ENCODE measurements at places on chromosomes 1 and 21.
A peak's percentile ranks its signal among the peaks of the same experiment; 100 is the strongest.

GRCh38 chr1:43495204-43495603, 35.5 kb upstream of the PTPRF start:
- H3K27me3 ChIP-seq: peaks cover 8% of the 10 kb centered on the region
- no peaks in the 10 kb centered on the region for H3K36me3 ChIP-seq
- peaks cover 8% of the 10 kb centered on the region for H3K4me1 ChIP-seq
- no peak for DNase-seq
- no peak overlapping the region for H3K4me3 ChIP-seq

DNA sequence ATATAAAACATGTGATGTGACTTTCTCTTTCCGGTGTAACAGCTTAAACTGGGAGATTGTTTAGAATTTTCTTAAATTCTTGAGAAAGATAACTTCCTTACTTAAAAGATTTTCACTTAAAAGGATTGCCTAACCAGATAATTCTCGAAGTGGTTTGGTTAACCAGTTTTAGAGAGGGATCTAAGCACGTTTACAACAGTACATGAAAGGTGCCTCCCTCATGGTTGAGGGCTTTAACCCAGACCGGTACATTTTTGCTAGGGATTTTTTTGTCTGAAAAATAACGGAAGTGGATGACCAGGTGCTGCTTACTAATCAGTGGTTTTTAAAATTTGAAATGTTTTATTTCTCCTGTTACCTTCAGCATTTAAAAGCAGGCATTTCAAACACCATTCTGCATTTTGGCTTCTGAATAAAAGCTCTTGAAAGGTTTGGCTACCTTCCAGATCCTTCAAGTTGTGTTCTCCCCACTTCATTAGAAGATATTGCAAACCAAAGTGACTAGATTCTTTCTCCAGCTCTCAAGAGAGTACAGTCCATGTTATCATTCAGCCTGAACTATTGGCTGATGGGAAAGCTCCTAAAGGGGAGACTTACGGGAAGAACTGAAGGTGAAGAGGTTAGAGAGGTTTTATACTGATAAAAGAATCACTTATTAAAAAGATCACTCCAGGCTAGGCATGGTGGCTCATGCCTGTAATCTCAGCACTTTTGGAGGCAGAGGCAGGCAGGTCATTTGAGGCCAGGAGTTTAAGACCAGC, 12.8 kb downstream of the S100PBP start:
- no peak for DNase-seq
- no peak overlapping the region for H3K4me3 ChIP-seq
- no peaks in the 10 kb centered on the region for H3K27me3 ChIP-seq
- peak overlapping the region; percentile 36 for H3K27ac ChIP-seq

DNA sequence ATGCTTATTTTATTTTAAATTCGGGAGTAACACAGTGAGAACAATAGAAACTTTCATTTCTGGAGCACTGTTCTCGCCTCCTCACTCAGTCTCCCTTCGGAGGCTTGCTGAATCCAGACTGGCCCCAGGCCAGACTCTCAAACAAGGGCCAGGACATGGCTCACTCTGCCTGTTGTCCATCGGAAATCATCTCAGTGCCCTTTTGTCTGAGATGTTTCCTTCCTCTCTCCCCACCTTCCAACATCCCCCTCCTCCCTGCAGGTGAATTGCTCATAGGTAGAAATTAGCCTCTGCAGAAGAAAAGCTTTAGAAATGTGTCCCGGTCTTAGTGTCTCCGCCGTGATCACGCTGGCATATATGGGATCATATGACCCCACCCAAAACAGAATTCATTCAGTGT, 55.2 kb downstream of the ERG start:
- peaks cover 31% of the 10 kb centered on the region for H3K4me1 ChIP-seq
- H3K4me3 ChIP-seq: no peak overlapping the region
- no peak for DNase-seq
- no peak overlapping the region for H3K27ac ChIP-seq

- peaks cover 49% of the 10 kb centered on the region for H3K27me3 ChIP-seq
- H3K4me3 ChIP-seq: no peak overlapping the region
- peaks cover 10% of the 10 kb centered on the region for H3K4me1 ChIP-seq
- no peak overlapping the region for H3K27ac ChIP-seq
- no peak for DNase-seq
- H3K36me3 ChIP-seq: no peaks in the 10 kb centered on the region
Observed at GRCh38 chr1:44401256-44402228, 3.5 kb upstream of the RNF220 start.

DNA sequence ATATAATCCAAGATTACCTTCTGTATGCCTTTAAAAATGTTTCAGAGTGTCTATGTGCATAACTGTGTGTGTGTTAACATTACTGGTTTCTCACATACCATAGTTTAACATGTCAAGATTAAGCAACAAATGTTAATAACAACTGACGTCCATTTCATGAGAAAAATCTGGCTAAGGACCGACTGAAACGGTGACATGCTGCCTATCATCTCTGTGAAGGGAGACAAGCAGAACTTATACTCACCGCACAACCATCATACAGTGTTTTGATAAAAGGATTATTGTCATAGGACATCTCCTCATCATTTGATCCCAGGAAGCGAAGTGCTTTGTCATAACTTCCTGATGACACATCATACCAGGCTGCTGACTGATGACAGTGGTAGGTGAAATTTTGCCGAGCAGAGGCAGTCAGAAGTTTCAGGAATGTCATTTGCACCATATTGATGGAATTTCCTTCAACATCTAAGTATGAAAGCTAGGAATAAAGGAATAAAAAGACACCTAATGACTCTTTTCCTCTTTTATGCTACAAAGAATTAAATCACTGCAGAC, 228.8 kb downstream of the COL11A1 start:
- H3K27me3 ChIP-seq: no peaks in the 10 kb centered on the region
- DNase-seq: no peak
- H3K4me3 ChIP-seq: no peak overlapping the region
- H3K27ac ChIP-seq: no peak overlapping the region
- peaks cover 6% of the 10 kb centered on the region for H3K36me3 ChIP-seq
- H3K4me1 ChIP-seq: peaks cover 8% of the 10 kb centered on the region

DNA sequence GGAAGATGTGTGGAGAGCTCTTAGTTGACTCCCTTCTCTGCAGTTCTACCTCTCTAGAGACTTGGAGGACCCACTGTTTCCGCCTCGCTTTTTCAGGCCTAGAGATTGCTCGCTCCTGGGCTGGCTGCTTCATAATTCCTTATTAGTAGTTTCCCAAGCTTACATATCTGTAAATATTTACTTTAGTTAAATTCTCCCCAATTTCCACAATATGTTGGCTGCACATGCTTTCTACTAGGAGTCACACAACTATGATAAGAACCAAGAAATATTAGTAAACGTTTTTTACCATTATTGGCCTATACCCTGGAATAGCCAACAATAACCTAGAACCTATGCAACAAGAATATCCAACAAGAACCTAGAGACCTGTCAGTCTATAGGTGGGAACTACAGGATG, 129.0 kb upstream of the RUNX1 start:
- H3K36me3 ChIP-seq: no peaks in the 10 kb centered on the region
- H3K4me3 ChIP-seq: no peak overlapping the region
- H3K27ac ChIP-seq: no peak overlapping the region
- no peaks in the 10 kb centered on the region for H3K4me1 ChIP-seq
- peaks cover 16% of the 10 kb centered on the region for H3K27me3 ChIP-seq

- H3K4me1 ChIP-seq: peaks cover 91% of the 10 kb centered on the region
- no peak for DNase-seq
- H3K27me3 ChIP-seq: peaks cover 7% of the 10 kb centered on the region
Observed at GRCh38 chr1:228865627-228866330, 130.5 kb downstream of the RHOU start.

GRCh38 chr21:29640080-29640508, 299.7 kb downstream of the GRIK1 start:
- peaks cover 15% of the 10 kb centered on the region for H3K4me1 ChIP-seq
- H3K27ac ChIP-seq: no peak overlapping the region
- no peaks in the 10 kb centered on the region for H3K36me3 ChIP-seq
- DNase-seq: no peak
- no peak overlapping the region for H3K4me3 ChIP-seq

DNA sequence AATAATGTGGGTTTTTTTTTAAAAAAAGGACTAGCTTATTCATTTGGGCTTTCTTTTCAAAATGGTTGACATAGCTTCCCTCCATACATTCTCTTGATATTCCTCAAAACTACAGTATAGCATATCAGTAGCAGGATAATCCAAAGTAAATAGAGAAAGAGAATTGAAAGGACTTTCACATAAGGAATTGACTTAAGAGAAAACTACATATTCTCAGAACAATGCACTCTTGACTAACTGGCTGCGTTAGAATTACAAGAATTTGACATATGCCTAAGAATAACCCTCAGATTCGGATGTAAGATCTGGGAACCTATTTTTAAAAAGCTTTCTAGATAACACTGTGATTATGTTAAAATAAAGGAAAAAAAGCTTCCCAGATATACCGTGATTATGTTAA, 3.1 kb downstream of the PRKAB2 start:
- H3K36me3 ChIP-seq: peaks cover 37% of the 10 kb centered on the region
- H3K4me3 ChIP-seq: peak overlapping the region; percentile 98
- no peaks in the 10 kb centered on the region for H3K27me3 ChIP-seq
- H3K4me1 ChIP-seq: peaks cover 44% of the 10 kb centered on the region

- peaks cover 3% of the 10 kb centered on the region for H3K27me3 ChIP-seq
- no peak overlapping the region for H3K4me3 ChIP-seq
- H3K27ac ChIP-seq: no peak overlapping the region
- peaks cover 17% of the 10 kb centered on the region for H3K36me3 ChIP-seq
- DNase-seq: no peak
Observed at GRCh38 chr1:43592974-43593683, 56.8 kb upstream of the KDM4A start.

DNA sequence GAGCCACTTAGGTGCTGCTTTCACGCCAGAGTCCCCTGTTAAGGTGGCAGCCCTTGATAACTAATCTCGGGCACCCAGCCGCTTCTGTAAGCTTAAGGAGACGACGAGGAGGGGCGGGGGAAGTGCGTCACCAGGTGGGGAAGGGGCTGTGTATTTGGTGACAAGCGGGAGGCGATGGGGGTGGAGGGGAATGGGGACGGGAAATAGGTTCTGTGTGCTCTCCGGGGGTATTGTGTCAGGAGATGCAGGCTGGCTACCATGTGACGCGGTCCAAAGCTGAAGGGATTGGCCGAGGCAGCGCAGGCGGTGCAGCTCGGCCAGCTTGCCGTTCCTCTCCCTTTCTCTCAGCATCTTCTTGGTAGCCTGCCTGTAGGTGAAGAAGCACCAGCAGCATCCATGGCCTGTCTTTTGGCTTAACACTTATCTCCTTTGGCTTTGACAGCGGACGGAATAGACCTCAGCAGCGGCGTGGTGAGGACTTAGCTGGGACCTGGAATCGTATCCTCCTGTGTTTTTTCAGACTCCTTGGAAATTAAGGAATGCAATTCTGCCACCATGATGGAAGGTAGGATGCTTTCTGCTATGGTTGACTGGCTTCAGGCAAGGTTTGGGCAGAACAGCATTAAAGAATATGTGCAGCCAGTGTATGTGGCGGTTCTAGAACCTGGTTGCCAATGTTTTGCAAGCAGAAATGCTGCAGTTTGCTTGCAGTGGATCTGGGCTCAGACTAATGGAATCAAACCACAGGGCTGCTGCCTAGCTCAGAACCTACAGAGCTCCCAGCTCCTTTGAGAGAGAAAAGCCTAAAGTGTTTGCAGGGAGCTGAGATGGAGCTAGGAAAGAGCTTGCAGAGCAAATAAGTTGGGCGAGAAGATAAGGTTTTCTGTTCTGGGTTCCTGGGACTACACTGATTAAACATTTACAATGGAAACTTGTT, at the start of gene SGIP1:
TSS of gene SGIP1 (plus strand) at position 350 of the 937 bp plus-strand sequence. CDS start at position 556, 206 bp downstream.
- peak within 1 kb of the TSS; percentile 90 for H3K4me3 ChIP-seq
- H3K27me3 ChIP-seq: peaks cover 54% of the 10 kb centered on the region
- DNase-seq: peak; percentile 56
- peak within 1 kb of the TSS; percentile 32 for H3K27ac ChIP-seq

- no peaks in the 10 kb centered on the region for H3K4me1 ChIP-seq
- peaks cover 85% of the 10 kb centered on the region for H3K27me3 ChIP-seq
- DNase-seq: no peak
- H3K27ac ChIP-seq: no peak overlapping the region
Observed at GRCh38 chr1:35656148-35656862, 15.0 kb upstream of the PSMB2 start.

GRCh38 chr1:239361403-239361802, 25.0 kb upstream of the CHRM3 start:
- H3K4me1 ChIP-seq: no peaks in the 10 kb centered on the region
- no peak overlapping the region for H3K4me3 ChIP-seq
- H3K27me3 ChIP-seq: no peaks in the 10 kb centered on the region
- no peak overlapping the region for H3K27ac ChIP-seq

DNA sequence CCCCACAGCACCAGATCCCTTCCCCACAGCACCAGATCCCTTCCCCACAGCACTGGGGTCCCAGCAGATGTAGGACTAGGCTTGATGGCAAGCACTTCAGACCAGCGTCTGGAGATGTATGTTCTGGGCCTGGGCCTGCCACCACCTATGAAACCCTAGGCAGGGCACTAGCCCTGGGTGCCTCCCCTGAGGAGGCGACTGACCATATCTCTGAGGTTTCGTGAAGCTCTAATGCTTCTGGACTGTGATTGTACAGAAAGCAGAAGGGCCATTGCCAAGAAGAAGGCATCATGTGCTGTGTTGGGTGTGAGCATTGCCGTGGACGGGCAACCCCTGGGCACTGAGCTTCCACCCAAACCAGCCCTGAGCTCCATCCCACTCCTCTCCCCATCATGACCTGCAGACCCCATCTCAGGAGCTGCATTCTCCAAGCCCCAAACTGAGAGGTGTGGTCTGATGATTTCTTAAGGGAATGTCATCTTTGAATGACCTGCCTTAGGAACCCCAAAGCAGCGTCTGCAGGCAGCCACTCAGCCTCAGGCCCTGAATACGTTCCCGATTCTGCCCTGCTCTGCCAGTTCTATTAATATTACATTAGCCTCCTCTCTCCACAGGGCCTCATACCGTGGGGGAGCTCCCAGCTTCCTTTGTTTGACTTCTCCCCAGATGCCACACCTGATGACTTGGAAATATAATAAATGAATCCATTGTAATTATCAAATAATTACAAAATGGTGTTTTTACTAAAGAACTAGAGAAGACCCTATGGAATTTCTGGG, 163.4 kb downstream of the TRIM33 start:
- no peaks in the 10 kb centered on the region for H3K36me3 ChIP-seq
- H3K4me3 ChIP-seq: no peak overlapping the region
- peaks cover 8% of the 10 kb centered on the region for H3K27me3 ChIP-seq
- no peak for DNase-seq
- no peak overlapping the region for H3K27ac ChIP-seq

Measured in nephron progenitor cell (in vitro differentiated cells).